Brain (organoid and tissue), 16 donors: ENCODE measurements at places on chromosomes 4 and X.

DNA sequence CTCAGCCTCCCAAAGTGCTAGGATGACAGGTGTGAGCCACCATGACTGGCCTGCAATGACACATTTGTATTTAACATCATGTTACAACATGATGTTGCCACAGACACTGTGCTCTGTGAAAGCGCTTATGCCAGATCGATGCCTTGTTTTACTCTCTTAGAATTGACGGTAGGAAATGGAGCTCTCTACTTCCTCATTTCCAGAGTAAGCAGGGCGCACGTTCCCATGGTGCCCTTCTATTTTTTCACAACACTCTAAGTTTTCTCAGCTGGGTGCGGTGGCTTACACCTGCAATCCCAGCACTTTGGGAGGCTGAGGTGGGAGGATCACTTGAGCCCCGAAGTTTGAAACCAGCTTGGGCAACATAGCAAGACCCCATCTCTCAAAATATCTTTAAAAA, 60.7 kb upstream of the DHRSX start:
- DNase-seq = no peak

DNA sequence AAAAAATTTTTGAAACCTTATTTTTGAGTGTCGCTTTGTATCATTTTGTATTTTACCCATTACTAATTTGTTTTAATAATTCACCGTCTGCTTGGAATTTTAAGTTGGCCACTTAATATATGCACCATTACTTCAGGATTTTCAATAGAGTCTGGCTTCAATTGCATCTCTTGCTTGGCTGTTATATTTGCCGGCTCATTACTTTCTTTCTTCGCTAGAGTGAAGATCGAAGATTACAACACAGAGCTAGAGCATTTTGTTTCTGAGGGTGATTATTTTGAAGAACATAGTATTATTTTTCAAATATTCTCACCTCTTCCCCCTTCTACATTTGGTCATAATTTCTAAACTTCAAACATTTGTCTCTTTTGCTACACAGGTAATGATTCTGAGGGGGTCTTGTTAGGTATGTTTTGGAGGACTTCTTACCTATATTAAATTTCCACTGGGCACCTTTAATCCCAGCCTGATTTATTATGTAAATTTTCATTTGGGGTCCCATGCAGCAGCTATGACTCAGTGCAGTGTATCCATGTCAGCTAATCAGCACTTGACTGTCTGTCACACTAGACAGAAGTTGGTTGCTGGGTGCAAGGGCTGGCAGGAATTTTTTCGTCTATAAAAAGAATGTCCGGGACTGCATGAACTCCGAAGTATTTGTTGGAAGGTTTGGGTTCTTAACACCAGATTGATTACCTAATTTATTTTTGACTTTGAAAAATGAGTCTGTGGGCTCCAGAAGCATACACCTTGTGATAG, 18.6 kb downstream of the TBC1D1 start:
- peak; percentile 63 for DNase-seq

- no peak for DNase-seq
These were observed 9.1 kb upstream of the FGFR3 start for GRCh38 chr4:1783970-1784369.

GRCh38 chr4:88143504-88143903, 14.9 kb downstream of the ABCG2 start:
- no peak for DNase-seq

GRCh38 chrX:134684956-134685355, 26.7 kb upstream of the PLAC1 start:
- DNase-seq = no peak

- DNase-seq = no peak
These were observed 141.3 kb downstream of the CPEB2 start for GRCh38 chr4:15143551-15143950.

DNA sequence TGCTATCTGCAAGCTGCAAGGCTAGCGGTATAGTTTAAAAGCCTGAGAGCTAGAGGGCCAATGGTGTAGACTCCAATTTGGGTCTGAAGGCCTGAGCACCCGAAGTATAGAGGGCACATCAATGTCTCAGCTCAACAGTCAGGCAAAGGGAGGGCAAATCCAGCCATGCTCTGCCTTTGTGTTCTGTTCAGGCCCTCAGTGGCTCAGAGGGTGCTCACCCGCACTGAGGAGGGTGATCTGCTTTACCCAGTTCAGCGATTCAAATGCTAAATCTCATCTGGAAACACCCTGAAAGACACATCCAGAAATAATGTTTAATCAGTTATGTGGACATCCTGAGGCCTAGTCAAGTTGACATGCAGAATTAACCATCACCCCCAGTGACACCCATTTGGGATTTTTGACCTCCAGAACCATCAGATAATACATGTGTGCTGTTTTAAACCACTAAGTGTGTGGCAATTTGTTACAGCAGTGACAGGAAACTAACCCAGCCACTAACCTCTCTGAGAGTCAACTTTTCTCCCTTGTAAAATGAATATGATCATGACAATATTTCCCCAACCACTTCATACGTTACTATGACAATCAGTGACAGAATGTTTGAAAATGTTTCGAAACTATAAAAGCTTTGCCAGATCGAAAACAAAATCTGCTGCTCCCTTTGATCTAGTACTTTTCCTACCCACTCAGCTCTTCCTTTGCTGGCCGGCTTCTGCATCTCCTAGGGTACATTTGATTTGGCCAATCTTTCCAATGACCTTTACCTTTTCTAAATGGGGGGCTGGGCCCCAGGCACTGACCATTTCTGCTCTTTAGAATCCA, 8.4 kb upstream of the TBL1X start:
- DNase-seq = no peak

- DNase-seq = no peak
These were observed 49.5 kb upstream of the ENPP6 start for GRCh38 chr4:184267206-184267608.
